GM12865 (cell line): ENCODE measurements at places on chromosomes 5 and 9.

- peak; percentile 65 for DNase-seq
Observed at GRCh38 chr9:124660341-124660801, 110.7 kb downstream of the NR6A1 start.

GRCh38 chr5:75046366-75047142 is 5.8 kb downstream of the GCNT4 start:
- no peak for DNase-seq

GRCh38 chr9:21015129-21015815 is 16.2 kb downstream of the HACD4 start:
- DNase-seq: no peak

DNA sequence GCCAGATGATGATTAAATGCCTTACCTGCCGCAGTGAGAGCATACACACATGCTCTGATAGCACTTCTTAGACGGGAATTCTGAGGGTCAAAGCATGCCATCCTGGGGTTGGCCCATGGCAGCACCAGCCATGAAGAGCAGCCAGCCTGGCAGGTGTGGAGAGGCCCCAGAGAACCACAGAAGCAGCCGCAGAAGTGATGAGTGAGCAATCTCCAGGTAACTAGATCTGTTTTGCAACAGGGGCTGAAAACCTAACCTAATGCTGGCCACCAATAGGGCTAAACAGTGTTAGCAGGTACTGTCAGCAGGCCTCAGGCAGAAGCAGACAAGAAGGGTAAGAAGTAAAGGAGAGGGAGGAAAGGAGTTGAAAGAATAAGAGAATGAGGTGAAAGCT is 33.5 kb upstream of the HOMER1 start:
- DNase-seq: no peak

GRCh38 chr5:88656221-88656950 is 226.6 kb downstream of the MEF2C start:
- DNase-seq: no peak

- no peak for DNase-seq
Observed at GRCh38 chr9:107685901-107686300, 196.3 kb upstream of the KLF4 start.

GRCh38 chr9:93184432-93185265 is 710 bp downstream of the WNK2 start:
- DNase-seq: no peak

DNA sequence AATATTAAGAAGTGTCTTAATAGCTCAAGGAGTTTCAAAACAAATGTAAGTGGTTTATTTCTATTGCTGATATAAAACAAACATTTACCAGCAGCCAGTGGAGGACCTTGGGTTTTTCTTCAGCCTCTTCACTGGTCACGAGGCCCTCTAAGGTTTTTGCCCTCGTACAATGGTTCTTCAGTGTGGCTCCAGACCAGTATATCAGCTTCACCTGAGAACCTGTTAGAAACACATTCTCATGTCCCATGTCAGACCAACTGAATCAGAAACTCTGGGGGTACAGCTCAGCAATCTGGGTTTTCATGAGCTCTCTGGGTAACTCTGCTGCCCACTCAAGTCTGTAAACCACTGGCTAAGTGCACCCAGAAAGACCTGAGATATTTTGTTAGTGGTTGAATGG is 12.9 kb downstream of the WWC1 start:
- no peak for DNase-seq

- DNase-seq: no peak
Observed at GRCh38 chr5:132142459-132142858, 68.9 kb downstream of the CSF2 start.

DNA sequence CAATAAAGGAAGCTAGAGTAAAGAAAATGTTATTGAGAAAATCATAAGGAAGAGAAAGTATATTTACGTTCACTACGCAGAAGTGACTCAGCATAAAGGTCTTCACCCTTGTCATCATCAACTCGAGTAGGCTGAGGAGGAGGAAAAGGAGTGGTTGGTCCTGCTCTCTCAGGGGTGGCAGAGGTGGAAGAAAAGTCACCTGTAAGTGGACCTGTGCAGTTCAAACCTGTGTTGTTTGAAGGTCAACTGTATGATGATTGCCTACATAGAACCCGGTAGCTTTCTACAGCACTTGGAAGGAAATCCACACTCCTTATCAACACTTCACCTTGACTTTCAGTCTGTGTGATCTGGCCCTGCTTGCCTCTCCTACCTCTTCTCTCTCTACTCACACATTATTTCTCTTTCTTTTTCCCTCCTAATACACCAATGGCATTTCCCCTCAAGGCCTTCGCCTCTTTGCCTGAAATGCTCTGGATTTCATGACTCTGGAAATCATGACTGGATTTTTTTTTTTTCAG is 109.3 kb upstream of the CPEB4 start:
- no peak for DNase-seq
